Cortex of kidney (tissue), 1 donor: ENCODE measurements at places on chromosomes 4 and X.

DNA sequence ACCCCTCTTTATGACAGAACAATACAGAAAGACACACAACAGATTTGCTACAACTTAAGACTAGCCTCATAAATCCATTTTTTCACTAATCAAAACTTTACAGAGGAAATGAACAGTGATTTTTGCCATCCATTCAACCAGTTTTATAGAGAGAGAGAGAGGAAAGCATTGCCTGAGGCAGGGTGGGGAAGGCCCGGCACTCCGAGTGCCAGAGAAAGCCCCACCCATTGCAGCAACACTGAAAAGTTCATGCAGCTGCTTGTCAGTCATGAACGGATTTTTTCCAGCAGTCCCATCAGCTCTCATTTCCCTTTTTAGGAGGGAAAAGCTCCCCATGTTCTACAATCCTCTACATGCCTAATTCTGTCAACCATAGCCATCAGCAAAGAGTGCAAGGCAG is 236.9 kb downstream of the CHIC1 start:
- no peak for DNase-seq

GRCh38 chrX:37755025-37755424 is 24.8 kb upstream of the CYBB start:
- no peak for DNase-seq

GRCh38 chrX:151982222-151982621 is 7.7 kb upstream of the GABRE start:
- no peak for DNase-seq

- DNase-seq, result no peak
Observed at GRCh38 chr4:142021761-142022160, 385.4 kb downstream of the IL15 start.

- no peak for DNase-seq
Observed at GRCh38 chr4:139367421-139368090, 65.3 kb upstream of the NDUFC1 start.

DNA sequence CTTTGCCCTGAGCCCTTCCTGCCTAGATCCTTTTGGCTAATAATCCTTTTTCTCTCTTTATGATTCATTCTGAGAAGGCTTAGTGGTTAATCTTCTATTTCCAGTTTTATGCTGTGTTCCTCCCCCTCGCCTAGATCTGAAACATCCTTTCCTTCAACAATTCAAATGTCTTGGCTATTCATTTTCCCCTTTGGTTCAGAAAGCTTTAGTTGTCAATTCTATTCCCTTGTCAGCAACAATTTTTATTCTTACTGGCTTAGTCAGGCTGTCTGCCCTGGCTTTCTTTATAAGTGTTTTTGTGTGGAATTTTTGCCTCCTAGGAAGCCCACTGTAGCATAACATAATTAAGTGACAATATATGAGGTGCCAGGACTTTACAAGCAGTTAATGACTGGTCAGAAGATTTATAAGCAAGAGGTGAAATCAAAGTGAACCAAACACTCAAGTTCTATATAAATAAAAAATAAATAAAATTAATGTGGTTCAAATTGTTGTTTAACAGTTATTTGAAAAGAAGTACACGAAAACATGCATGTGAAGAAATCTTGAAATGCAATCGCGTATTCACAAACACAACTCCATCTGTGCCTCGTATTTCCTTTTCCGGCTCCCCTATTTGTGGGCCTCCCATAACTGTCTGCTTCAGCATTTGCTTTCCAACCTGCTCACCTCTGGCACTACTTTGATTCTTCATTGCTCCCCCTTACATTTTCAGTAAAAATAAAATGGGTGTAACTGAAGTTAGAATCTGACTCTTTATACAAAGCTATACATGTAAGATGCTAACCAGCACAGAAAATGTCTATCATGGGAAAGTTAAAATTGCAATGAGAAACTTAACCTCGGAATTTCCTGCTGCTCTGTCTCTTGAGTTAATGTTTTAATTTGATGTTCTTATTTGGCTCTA is 235.4 kb downstream of the SPRY1 start:
- DNase-seq, result no peak

- no peak for DNase-seq
Observed at GRCh38 chrX:2261831-2262667, 238.7 kb downstream of the DHRSX start.

DNA sequence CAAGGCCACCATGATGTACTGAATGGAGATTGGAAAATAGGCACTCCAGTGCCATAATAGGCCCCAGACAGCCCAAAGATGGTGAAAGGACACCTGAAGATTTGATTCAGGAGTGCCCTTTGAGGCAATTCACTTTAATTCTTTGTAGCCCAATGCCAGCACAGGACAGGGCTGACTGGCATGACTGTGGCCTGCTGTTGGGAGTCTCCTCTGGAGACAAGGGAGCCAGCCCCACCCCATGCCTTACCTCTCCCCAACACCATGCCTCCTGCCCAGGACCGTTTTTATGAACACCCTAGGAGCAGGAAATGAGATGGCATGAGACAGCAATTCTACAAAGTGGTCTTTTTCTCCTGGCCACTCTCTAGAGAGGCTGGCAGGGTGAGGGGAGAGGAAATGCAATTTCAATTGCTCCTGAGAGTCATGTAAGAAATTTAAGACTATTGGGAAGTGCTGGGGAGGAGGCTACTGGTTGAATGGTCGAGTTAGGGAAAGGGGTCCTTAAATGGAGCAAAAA is 94.2 kb upstream of the MAMLD1 start:
- no peak for DNase-seq

GRCh38 chr4:47010912-47011446 is 17.6 kb upstream of the GABRA4 start:
- DNase-seq, result no peak

GRCh38 chr4:171534391-171534790 is 278.8 kb upstream of the GALNTL6 start:
- DNase-seq, result no peak

DNA sequence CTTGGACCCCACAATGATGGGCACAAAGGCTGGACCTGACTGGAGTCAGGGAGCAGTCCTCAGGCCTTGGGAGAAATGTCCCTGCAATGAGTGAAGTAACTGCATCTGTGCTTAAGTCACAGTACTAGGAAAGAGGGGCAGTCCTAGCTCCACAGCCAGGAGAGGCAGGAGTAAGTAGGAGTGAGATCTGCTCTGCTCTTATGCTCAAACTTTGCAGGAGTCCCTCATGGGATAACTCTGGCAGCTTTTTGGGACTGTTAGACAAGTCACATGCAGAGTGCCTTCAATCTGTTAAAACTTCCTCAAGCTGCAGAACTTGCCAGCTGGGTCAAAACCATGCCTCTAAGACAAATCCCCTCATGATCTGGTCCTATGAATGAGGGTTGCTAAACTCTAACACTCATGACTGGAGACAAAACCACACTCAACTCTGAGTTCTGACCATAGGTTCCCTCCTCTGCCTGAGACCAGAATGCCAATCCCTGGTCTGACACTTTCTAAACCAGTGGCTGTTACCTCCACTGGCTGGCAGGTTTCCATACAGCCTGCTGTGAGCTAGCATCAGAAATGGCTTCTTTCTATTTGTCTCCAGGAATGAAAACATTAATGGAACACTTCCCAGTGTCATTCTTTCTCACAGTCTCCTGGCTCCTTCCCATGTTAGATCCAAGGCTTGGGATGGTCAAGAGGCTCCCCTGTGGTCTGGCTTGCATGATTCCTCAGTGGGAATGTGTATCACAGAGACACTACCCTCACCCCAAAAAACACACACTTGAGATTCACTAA is 819.3 kb downstream of the PCDH7 start:
- no peak for DNase-seq

DNA sequence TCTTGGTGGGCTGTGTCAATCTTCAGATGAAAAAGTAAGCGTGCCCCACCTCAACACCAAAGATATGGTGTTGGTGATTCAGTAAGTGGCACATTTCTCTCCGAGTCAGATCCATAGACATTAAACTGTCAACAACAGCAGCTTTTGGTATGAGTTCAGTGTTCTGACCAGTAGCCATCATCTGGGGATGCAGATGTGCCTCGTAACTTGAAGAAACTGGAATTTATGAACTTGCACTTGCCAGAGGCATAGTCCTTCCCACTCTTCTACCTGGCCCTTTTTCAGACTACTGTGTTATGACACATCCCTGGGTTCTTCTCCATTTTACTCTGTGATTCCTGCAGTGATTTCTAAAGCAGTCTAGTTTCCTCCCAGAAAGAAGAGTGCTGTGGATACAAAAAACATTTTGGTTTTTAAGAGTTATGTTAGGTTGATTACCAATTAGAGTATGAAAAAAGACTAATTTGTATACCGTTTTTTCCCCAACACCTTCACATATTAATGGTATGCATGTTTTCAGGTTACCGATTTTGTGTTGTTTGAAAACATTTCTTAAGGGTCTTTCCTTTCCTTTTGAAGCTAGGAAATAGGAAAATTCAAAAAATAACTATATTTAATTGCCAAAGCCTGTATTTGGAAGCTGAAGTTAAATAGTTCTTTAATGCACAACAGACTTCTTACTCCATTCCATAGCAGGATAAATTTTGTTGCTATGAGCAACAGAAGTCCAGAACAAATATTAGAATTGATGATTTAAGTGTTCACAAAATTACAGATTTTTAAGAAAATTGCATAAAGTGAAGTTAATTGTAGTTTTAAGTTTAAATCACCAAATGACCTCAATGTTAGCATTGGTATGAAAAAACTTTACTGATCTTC is 39.3 kb downstream of the NUDT6 start:
- DNase-seq, result no peak

GRCh38 chr4:69658133-69658532 is 5.1 kb upstream of the UGT2A1 start:
- no peak for DNase-seq

DNA sequence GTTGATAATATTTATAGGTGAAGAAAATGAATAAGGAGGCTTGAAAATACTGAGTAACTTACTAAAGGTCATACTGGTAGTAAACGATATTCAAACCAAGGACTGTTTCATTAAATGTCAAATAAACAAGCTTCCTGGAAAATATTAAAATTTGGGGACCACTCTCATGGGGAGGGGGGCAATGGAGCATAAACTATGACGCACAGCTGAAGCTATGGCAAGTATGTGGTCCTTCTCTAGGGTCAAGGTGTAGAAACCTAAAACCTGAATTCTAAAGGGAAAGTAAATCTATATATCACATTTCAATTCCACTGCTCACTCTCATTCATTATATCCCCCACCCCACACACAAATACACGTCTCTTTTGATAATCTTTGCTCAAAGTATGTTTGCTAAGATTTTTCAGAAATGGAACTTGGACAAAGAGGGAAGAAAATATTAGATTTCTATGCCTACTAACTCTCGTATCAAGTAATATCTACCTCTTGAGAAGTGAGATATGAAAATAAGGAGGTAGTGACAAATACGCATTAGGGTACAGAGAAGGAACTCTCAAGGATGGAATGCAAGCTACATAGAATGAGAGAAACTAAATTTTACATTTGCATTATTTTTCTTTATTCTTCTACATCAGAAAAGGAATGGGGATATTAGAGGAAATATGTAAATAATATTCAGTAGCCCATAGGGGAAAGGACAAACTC is 84.6 kb downstream of the PDS5A start:
- no peak for DNase-seq

GRCh38 chrX:41737065-41737464 is 13.1 kb downstream of the GPR82 start:
- DNase-seq, result no peak

GRCh38 chr4:158810487-158811215 is 41.8 kb downstream of the FNIP2 start:
- no peak for DNase-seq

GRCh38 chr4:14787894-14788293 is 214.4 kb upstream of the CPEB2 start:
- DNase-seq, result no peak

- no peak for DNase-seq
Observed at GRCh38 chr4:118921786-118922185, 33.1 kb downstream of the SYNPO2 start.

- DNase-seq, result no peak
Observed at GRCh38 chrX:71225009-71225408, 2.0 kb downstream of the GJB1 start.

GRCh38 chr4:3770323-3771163 is 4.4 kb downstream of the ADRA2C start:
- no peak for DNase-seq

DNA sequence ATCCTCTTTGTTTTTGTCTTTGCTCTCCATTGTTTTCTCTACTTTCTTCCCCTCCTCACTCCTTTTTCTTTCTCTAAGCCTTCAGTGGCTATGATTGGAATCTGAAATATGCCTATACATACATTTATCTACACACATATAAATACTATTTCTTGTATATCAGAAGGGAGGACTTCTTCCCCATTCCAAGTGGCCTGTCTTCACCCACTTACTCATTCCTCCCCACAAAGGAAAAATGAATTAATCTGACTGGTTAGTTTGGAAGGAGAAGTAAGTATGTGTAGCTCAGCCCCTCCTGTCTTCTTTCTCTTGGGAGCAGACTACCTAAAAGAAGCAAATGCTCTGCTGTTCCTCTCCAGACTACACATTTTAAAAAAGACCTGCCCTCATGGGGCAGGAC is 17.7 kb downstream of the GUCY2F start:
- DNase-seq, result no peak

DNA sequence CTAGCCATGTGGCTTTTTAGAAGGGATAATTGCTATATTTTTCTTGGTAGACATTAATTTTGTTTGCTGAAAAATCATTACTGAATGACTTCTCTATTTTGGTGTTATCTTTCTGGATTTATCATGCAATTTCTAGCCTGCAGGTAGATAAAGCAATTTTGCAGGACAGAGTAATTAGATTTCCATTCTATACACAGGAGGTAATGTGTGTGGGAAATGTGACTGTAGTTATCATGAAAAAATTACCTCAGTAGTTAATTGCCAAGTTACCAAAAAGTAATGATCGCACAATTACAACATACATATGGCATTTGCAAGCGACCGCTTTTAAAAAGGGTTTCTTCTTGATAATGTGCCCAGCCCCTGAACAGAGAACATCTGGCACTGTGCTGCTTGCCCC is 66.1 kb downstream of the KIT start:
- no peak for DNase-seq

GRCh38 chr4:153684182-153684970 is at the start of gene TLR2:
TSS of gene TLR2 (plus strand) at chr4:153684280. CDS start at chr4:153702908, 18,628 bp downstream.
- DNase-seq, result peak; percentile 8

- no peak for DNase-seq
Observed at GRCh38 chr4:76301775-76302162, 4.8 kb upstream of the STBD1 start.

GRCh38 chr4:125772680-125773079 is 457.9 kb downstream of the FAT4 start:
- DNase-seq, result no peak

- DNase-seq, result no peak
Observed at GRCh38 chrX:10022580-10023245, 55.6 kb downstream of the CLDN34 start.
